ENCODE measurements at places on chromosomes 11 and 22. TPM values are rescaled to one million over a fixed set of nuclear protein-coding genes. Genes with fewer than 3 reads are reported as not detected.
A peak's percentile ranks its signal among the peaks of the same experiment; 100 is the strongest.

GRCh38 chr11:115887727-115888126 is 383.5 kb upstream of the CADM1 start:
- DNase-seq: no peak
- H3K27me3 ChIP-seq: no peaks in the 10 kb centered on the region
- H3K27ac ChIP-seq: no peak overlapping the region
- no peaks in the 10 kb centered on the region for H3K36me3 ChIP-seq

DNA sequence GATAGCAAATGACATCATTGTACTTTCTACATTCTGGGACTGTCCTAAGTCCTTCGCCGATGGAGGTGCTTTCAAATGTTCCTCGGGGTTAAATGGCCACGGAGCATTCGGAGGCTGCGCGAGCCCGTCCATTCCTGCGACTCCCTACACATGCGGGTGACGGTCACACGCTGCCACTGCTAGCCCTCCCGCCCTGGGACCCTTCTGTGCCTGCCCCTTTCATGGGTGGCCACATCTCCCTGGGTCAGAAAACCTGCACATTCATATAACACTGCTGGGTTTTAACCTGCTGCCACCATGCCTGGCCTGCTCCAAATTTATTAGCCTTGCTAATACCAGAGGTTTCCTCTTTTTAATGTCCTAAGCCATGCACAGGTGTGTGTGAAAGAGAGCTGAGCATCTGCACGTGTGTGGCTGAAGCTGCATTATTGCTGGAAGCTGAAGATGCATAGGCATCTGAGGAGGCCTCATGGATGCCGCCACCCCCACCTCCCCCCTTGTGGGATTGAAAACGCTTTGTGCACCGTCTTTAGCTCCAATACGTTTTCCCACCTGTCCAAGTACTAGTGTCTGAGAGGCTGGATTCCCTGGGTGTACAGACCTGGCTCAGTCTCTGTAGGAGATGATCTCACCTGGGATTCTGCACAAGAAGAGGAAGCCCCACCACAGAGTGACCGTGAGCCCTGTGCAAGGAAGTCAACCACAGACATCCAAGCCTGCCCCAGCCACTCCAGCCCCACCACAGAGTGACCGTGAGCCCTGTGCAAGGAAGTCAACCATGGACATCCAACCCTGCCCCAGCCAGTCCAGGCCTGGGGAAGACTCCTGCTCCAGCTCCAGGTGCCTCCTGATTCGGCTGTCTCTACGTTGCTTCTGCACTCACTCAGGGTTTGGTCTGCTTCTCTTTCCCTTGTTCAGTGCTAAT is 626.4 kb downstream of the BRD1 start:
- no peaks in the 10 kb centered on the region for H3K27me3 ChIP-seq
- H3K4me1 ChIP-seq: no peaks in the 10 kb centered on the region
- H3K36me3 ChIP-seq: no peaks in the 10 kb centered on the region
- no peak overlapping the region for H3K4me3 ChIP-seq
- DNase-seq: no peak
- H3K27ac ChIP-seq: no peak overlapping the region

GRCh38 chr22:48927591-48927990 is 900.1 kb downstream of the BRD1 start:
- H3K27ac ChIP-seq: no peak overlapping the region
- H3K4me3 ChIP-seq: no peak overlapping the region
- DNase-seq: no peak
- H3K27me3 ChIP-seq: no peaks in the 10 kb centered on the region

Gene UBTFL1
- not detected for total RNA-seq

DNA sequence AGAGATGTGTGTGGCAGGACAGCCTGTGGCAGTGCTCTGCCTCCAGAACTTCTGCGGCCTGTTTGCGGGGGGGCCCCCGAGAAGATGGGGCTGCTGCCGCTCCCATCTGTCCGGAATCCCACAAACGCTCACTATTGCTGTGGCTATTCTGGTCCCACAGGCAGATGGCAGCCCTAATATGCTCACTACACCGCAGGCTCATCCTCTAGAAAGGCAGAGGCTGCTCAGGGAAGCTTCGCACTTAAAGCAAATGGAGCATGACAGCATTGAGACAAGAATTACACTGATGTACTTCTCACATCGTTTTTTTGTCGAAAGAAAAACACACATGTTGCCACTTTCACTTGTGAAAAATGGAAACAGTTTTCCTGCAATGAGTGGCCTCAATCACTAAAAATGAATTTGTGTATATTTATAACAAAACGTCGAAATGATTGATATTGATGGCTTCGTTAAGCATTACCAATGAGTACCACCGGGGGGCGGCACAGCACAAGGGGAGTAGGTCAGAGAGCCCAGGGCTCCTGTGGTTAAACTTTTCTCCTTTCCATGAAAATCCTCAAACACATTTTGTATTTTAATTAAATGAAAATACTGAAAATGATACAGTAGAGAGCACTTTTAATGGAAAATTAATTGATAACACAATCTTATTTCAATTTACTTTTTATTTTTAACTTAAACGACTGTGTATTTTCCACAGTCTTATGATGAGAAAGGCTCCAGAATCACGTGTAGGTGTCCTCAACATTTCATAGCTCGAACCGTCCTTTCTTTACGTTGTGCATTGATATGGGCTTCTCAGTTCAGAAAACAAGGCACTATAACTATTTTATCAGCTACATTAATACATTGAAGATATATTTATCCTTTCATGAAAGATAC is 69.1 kb downstream of the CTTN start:
- DNase-seq: peak; percentile 31
- H3K27ac ChIP-seq: no peak overlapping the region
- no peaks in the 10 kb centered on the region for H3K36me3 ChIP-seq
- H3K27me3 ChIP-seq: no peaks in the 10 kb centered on the region
- no peaks in the 10 kb centered on the region for H3K4me1 ChIP-seq

DNA sequence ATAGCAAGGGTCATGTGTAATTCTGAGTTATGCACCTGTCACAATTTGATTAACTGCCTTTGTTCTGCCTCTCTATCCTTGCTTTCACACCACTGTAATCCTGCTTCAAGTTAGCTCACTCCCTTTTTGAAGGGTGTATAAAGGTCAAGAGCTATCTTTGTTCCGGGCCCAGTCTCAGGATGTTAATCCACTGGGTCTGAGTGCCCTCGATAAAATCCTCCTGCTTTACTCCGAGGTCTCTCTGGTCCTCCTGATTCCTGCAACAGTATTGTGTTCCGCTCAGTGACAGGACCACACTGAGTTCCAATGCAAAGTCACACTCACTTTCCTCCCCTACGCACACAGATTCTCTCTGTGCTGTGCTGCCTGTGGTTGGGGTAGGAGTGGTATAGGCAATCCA is 186.5 kb downstream of the DYNC2H1 start:
- DNase-seq: no peak
- H3K27ac ChIP-seq: no peak overlapping the region
- no peaks in the 10 kb centered on the region for H3K36me3 ChIP-seq
- H3K4me1 ChIP-seq: no peaks in the 10 kb centered on the region
- no peak overlapping the region for H3K4me3 ChIP-seq

Gene GGTLC2
- total RNA-seq: not detected

DNA sequence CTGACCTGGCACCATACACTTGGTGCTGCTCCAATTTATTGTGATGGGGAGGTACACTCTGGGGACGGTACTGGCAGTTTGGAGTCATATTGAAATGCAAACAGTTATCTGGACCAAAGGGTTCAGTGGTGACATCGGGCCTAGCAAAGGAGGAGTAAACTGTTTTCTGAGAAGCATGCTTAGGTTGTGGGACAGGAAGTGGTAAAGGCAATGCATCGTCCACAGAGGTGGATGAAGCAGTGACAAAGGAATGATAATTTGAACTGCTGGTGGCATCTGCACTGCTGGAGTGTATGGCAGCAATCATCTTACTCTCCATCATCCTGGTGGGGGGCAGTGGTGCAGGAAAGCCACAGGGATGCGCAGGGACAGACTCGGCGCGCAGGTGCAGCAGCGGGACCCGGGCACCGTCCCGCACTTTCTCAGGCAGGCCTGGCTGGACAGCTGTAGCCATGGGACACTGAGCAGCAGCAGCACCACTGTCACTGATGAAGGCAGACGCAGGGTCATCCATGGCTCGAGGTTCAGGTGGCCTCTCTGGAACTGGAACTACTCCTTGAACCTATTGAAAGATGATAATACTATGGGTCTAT is 28.0 kb upstream of the TP53AIP1 start:
- H3K4me3 ChIP-seq: no peak overlapping the region
- peak; percentile 53 for DNase-seq
- H3K27me3 ChIP-seq: peaks cover 5% of the 10 kb centered on the region
- no peak overlapping the region for H3K27ac ChIP-seq

DNA sequence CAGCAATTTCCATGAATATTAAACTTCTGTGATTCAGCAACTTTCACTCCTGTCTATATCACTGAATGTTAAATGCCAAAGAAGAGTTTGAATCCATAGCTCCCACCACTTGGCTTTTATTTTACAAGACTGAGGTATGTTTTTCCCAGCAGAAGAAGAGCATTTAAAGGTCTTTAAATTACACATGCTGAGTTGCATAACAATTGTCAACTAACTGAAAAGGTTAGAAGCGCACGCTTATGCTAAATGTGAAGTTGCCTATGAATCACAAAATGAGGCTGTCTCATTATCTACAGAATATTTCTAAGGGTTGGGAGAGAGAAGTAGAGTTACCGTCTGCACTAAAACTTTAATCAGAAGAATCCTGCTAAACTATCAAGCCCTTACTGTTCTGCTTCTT is 1086.3 kb downstream of the FAM181B start:
- H3K36me3 ChIP-seq: no peaks in the 10 kb centered on the region
- H3K4me1 ChIP-seq: no peaks in the 10 kb centered on the region
- no peak overlapping the region for H3K4me3 ChIP-seq
- no peak for DNase-seq
